ENCODE measurements at places on chromosomes 2 and 18.

DNA sequence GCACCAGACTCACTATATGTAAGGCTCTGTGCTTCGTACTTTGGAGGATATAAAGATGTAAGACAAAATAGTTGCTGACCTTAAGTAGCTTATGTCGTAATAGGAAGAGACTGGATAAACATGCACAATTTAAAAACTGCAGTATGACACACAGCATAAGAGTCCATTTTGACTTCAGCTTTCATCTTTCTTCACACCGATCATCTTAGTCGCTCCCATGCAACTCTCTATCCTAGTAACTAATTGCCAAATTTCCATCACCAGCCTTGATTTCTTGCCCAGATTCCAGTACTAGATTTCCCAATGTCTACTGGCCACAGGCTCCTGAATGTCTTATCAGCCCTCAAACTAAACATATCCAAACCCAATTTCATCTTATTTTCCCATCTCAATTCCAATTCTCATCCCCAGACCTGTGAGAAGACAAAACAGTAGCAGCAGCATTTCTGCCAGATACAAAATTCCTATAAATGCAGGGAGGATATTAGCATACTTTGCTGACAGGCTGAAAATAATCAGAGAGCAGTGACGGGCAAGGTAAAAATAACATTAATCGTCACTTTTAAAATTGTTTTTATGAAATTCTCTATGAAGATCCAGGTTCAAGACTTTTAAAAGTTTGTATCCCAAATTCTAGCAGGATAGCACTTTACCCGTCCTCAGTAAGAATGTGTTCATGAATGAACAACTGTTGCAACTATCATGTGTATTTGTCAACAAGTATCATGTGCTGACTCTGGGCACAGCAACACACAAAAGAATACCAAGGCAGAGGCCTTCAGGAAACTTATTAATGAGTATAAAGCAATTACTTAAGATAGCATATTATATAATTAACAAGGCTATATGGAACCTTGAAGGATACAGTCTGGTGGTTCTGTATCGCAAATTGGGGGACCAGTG is 42.2 kb downstream of the KIDINS220 start:
- DNase-seq = no peak

GRCh38 chr2:241031436-241032165 is 33.2 kb downstream of the SNED1 start:
- DNase-seq = no peak

GRCh38 chr2:142974288-142975024 is 97.0 kb downstream of the KYNU start:
- no peak for DNase-seq

DNA sequence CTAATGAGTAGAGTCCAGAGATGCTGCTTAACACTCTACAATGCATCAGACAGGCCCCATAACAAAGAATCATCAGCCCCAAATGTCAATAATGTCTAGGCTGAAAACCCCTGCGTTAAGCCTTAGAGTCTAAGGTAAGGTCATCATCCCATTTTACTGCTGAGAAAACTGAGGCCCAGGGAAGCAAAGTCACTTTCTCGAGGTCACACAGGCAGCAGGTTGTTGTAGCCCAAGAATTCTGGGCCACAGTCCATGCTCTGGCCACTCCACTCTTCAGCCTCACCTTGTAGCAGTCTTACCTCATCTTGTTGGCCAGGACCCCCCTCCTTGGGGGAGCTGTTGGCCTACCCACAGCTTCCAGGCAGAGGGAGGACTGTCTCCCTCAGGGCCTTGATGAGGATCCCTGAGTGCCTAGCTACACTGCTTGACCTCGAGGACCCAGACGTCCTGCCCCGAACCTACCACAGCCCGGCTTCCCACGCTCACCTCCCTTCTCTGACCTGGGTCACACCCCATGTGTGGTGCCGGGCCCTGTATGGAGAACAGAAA is 54.4 kb downstream of the SMAD7 start:
- no peak for DNase-seq

GRCh38 chr2:121727950-121728349 is 8.7 kb downstream of the NIFK start:
- DNase-seq = no peak

DNA sequence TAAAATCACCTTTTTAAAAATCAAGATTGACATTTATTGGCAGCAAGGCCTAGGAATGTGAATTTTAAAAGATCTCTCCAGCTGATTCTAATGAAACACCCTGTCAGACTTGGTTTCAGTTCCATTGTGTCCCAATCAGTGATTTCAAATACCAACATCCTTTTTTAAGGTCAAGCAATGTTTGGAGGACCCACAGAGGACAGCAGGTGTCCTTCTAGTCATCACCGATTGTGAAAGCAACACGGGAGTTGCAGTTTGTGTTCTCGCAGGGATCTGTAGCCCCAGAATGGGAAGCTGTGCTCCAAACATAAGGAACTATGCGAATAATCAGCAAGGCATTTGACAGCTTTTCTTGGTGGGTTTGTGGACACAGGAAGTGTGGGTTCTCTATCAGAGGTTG is 4.5 kb upstream of the KIDINS220 start:
- no peak for DNase-seq

- peak; percentile 90 for DNase-seq
These were observed 29.6 kb downstream of the SH3BP4 start for GRCh38 chr2:234981197-234982095.

GRCh38 chr2:30588994-30589393 is 141.9 kb downstream of the LCLAT1 start:
- DNase-seq = no peak

- DNase-seq = no peak
These were observed 104.6 kb downstream of the PTPN4 start for GRCh38 chr2:119864318-119864717.

DNA sequence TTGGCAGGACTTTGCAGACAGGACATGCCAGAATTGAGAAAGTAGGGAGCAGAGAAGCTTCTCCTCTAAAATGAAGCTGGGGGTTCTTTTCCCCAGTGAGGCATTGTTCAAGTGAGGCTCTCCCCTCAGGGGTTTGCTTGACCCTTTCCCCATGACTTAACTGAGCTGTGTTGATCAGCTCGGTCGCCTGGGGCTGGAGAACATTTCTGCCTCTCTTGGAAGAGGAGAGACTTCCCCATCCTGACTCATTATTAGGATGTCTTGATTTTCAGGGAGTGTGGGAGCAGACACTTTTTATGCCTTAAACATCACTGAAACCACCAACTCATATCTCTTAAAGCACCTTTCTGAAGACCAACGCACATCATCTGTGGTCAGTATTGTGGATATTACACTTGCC is 27.9 kb upstream of the GLI2 start:
- DNase-seq = no peak

DNA sequence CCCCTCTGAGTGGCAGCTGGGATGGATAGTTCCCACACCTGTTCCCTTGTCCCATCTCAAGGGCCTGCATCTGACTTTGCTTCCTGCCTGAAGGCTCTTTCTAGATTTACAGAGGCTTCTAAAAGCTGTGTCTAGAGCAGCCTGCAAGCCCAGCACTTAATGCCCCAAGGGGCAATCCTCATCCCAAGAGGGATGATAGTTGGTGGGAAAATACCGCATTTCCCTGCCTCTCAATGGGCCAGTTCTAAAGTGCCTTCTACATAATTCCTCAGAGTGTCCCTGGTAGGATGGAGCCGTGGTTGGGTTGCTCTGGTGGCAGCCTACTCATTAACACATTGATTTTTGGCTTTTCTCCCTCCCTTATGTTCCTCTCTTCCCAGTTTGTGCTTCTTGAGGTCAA is 29.5 kb downstream of the LAMA3 start:
- DNase-seq = no peak

- no peak for DNase-seq
These were observed 349.1 kb downstream of the ANAPC1 start for GRCh38 chr2:111534910-111535352.

DNA sequence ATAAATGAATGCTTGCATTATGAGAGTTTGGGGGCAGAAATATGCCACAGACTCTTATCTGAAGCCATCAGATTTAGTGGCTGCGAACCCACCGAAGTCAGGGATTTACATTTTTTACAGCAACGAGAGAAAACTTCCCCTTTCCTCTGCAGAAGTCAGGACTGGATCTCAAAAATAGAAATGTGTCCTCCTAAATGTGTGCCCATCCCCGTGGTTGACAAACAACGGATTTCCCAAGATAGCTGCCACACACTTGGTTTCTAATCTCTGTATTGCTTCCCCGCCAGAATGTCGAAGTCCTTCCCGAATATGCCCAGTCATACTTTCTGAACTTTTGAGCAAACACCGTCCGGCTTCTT is 879 bp upstream of the ADAM23 start:
- no peak for DNase-seq

- no peak for DNase-seq
These were observed 36.4 kb downstream of the MAP2 start for GRCh38 chr2:209460151-209460761.

DNA sequence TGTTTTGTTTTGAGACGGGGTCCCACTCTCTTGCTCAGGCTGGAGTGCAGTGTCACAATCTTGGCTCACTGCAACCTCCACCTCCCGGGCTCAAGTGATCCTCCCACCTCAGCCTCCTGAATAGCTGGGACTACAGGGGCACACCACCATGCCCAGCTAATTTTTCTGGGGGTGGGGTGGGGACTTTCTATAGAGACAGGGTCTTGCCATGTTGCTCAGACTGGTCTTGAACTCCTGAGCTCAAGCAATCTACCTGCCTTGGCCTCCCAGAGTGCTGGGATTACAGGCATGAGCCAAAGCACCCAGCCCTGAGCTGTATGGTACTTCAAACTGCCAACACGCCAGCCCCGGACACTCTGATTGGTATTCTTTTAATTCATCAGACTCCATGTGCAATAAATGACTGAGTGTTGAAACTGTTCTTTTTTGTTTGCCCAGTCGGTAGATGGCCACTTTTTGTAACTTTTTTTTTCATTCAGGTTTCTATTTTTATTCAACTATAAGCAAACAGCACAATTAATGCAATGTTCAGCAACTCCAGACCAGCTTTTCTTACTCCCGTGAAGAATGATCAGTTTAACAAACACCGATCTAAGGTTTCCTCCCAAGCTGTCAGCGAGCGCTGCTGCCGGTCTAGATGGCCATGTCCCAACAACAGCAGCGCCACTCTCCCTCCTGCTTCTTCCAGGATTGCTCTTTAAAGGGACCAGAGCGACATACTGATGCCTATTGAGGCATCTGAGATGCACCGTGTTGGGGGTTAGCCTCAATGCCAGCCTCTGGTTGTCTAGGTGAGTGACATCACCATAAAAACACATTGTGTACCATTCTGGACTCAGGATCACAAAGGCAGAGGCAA is 12.5 kb upstream of the TGOLN2 start:
- DNase-seq = no peak

- no peak for DNase-seq
These were observed 20.6 kb upstream of the LOXHD1 start for GRCh38 chr18:46677611-46678010.

DNA sequence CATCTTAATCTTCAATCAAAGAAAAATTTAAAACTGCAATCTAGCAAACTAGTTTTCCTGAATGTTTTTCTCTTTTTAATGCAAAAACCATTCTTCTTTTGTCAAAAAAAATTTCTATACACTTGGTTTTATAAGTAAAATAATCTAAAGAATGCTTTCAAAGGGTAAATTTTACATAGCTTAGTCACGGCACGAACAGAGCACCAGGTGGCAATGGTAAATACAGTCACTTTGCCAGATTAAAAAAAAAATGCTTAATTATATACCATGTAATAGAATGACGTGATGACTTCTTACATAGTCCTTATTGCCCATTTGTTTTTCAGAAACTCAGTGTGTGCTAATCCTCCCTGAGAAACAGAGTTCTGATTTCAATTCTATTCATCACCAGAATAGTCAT is 10.4 kb downstream of the FEZ2 start:
- no peak for DNase-seq

DNA sequence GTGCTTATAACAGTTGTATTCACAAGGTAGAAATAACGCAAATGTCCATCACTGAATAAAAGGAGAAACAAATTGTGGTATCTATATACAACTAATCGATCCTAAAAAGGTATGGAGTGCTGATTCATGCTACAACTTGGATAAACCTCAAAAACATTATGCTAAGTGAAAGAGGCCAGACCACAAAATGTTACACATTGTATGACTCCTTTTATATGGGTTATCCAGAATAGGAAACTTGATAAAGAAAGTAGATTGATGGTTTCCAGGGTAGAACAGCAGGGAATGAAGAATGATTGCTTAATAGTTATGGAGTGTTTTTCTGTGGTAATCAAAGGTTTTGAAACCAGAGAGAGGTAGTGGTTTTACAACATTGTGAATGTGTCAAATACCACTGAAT is 432.2 kb upstream of the TRIB2 start:
- DNase-seq = no peak

GRCh38 chr2:27446057-27446456 is 3.9 kb downstream of the KRTCAP3 start:
- DNase-seq = peak; percentile 54

DNA sequence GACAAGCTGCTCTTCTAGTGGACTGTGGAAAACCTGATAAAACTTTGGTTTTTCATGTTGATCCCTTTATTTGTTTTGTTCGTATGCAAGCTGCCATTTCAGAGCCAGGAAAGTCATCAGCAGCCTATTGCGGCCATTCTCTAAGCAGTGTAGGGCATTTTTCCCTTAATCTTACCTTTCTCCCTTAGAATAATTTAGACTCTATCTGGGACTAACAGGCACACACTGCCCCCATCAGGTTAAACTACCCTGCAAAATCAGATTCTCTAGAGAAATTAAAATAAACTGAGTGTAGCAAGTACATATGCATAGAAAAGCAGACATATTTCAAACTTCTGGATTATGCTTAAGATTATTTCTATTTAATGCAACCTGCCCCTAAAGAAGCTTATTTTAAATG is 347.5 kb downstream of the METTL4 start:
- peak; percentile 52 for DNase-seq

GRCh38 chr2:218129458-218130135 is 3.8 kb downstream of the CXCR2 start:
- DNase-seq = no peak

DNA sequence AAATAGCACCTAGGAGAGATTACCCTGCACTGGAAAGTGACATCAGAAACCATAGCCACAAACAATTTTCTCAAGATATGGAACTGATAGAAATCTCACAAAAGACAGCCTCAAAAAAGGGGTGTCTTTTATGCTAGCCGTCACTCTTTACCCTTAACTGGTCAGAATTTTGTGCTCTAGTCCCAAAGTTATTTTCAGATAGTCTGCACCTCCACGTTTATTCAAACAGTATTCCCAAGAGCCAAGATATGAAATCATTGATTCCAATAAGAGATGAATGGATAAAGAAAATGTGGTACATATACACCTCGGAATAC is 23.5 kb upstream of the PMAIP1 start:
- DNase-seq = no peak

DNA sequence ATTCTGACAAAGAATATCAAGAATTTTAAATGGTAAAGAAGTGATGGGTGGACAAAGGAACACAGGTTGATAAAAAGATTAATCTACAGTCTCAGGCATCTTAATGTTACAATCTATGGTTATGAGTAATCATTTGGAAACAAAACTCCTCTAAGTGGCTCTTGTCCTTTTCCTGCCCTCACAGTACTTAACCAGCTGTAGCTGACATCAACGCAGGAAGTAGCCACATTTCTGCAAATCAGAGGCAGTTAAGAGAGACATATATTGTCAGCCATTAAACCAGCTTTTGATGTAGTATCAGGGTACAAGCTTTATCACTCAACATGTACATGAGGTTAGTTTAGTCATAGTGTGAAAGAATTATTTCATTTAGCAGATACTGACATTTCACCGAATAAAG is 244.6 kb downstream of the NR4A2 start:
- no peak for DNase-seq

Measured in Caco-2 (cell line).